ENCODE measurements at places on chromosomes 3 and 15. TPM values are rescaled to one million over a fixed set of nuclear protein-coding genes. Genes with fewer than 3 reads are reported as not detected.

DNA sequence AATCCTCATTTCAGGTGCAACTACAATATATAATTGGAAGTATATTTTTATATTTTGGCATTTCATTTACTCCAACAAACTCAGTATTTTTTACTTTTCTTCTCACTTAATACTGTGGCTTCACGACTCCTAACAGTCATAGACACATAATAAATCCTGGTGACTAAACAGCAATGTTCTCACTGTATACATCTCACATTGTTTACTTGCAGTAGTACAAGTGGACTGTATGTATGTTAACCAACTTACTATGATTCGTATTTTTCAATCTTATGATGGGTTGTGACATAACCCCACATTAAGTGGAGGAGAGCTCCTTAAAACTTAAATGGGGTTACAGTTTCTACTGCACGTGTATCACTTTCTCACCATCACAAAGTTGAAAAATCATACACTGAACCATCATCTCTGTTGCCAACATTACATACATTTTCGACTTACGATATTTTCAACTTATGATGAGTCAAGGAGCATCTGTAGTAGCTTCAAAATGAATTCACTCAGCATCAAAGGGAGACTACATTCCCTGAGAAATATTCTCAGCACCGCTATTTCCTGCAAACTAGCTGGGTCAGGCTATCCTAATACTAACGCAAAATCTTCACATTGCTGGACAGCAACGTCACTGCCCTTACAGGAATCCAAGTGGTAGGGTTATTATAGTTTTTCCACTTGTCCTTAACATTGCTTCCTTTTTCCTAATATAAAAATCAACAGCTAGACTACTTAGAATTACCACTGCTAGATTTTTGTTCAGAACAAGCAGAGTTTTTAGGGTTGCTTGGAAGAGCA, 7.3 kb downstream of the ADAM10 start:
- H3K36me3 ChIP-seq: no peaks in the 10 kb centered on the region
- H3K27me3 ChIP-seq: no peaks in the 10 kb centered on the region
- no peak for DNase-seq
- no peak overlapping the region for H3K4me3 ChIP-seq
- peaks cover 8% of the 10 kb centered on the region for H3K4me1 ChIP-seq
- H3K27ac ChIP-seq: no peak overlapping the region

Gene HTR3E
- not detected for total RNA-seq

DNA sequence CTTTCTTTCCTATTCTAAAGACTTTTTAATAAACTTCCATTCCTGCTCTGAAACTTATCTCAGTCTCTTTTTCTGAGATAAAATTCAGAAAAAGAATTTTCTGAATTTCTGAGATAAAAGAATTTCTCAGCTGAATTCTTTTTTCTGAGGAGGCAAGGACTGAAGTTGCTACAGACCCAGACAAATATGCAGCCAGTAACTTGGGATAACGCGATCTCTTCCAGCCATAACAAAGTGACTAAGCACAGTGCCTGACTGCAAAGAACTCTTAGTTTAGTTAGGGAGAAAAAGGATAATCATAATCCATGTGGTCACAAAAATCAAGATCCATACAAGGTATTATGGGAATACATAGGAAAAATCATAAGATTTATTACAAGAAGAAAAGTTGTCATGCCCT, 222.0 kb upstream of the GAP43 start:
- H3K27ac ChIP-seq: no peak overlapping the region
- no peak overlapping the region for H3K4me3 ChIP-seq
- no peak for DNase-seq
- H3K27me3 ChIP-seq: no peaks in the 10 kb centered on the region
- H3K4me1 ChIP-seq: no peaks in the 10 kb centered on the region

Gene KNG1
- total RNA-seq: 0.25 TPM

All from HCT116 (cell line).